ENCODE measurements at places on chromosomes 6 and 20.
A peak's percentile ranks its signal among the peaks of the same experiment; 100 is the strongest.

GRCh38 chr6:115798229-115798628, 262.5 kb downstream of the FRK start:
- no peak for DNase-seq

- DNase-seq, result no peak
Observed at GRCh38 chr6:16180696-16181438, 52.0 kb downstream of the MYLIP start.

DNA sequence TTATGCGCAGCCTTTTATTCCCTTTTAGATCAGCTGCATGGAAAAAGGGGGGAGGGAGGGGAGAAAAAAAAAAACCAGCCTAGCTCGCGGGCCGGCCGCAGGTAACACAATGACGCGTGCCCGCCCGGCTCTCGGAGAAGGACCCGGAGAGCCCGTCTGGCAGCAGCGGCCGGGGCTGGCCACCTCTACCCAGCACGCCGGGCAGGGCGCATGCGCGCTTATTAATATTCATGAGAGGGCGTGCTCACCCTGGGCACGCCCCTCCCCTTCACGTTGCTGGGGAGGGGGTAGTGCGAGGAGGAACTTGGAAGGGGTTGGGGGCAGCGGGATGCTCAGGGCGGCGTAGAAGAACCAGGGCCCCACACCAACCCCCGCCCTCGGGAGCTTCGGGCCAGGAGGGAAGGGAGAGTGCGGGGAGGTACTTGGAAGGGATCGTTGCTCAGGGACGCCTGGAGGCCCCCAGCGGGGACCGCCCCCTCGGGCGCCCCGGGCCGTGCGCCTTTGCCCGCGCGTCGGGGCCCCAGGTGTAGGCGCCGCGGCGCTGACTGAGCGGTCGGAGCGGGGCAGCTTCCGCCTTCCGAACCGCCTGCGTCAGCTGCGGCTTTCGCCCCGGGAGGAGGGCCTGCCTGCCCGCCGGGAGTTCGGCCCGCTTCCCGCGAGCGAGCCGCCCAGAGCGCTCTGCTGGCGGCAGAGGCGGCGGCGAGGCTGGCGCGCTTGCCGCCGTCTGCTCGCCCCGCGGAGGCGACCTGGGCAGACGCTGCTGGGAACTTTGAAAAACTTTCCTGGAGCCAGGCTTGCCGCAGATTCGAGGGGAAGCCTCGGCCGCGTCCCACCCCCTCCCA, at the start of gene JAG1:
TSS of gene JAG1 (minus strand) at position 158 of the 842 bp plus-strand sequence. CDS start 469 bp downstream, outside the sequence.
- peak; percentile 95 for DNase-seq

GRCh38 chr6:131946992-131947955, 3.9 kb downstream of the CCN2 start:
- no peak for DNase-seq

- no peak for DNase-seq
Observed at GRCh38 chr6:23244300-23244699, 674.9 kb downstream of the HDGFL1 start.

GRCh38 chr6:38773338-38773737, 58.2 kb downstream of the DNAH8 start:
- DNase-seq, result no peak

GRCh38 chr20:38112261-38112929, 52.7 kb downstream of the TGM2 start:
- DNase-seq, result no peak

GRCh38 chr6:152100183-152100618, 292.7 kb downstream of the ESR1 start:
- DNase-seq, result no peak

DNA sequence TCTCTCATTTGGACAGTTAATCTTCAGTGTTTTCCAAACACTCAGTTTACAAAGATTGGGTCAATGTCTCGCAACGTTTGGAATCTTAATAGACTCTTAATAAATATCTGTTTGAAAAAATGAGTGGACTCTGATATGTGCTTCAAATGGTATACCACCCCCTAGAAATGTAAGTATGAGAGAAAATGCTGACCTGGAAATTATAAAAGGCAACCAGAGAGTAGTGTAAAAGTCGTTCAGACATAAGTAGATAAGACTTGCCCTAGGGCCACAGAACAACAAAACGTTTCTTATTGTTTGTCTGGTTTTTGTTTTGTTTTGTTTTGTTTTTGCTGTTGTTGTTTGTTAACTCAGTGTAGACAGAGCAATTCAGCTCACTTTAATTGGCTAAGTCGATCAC, 97.4 kb upstream of the SPTLC3 start:
- no peak for DNase-seq

GRCh38 chr6:144659202-144660182, 374.4 kb downstream of the UTRN start:
- no peak for DNase-seq

DNA sequence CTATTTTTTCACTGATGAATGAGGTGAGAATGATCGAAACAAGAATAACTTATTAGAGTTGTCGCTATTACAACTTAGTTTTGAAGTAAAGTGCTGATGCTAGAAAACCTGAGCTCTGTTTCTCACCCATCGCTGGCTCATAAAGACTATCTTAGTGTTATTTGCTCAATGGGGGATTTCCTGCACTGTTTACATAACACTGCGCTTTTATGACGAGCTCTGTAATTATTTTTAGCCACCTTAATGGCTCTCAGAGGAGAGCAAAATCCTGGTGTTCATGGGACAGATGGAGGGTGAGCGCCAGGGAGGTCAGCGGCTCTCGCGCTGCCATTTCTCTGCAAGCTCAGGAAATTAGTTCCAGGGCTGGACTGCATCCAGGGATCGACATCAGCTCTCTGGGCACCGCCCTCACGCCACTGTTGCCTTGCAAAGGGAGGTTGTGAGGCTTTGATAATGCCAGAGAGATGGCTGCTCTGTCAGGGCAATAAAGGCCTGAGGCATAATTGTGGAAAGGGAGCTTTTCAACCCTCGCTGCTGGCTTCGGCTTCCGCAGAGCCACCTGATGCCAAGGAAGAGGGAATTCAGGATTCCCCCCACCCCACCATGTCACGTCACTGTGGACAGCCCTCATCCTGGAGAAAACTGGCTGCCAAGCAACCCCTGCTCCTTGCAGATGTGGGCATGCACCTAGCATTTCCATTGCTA, 72.0 kb downstream of the DACT2 start:
- DNase-seq, result no peak

- DNase-seq, result no peak
Observed at GRCh38 chr6:111263837-111264236, 176.5 kb downstream of the SLC16A10 start.

- no peak for DNase-seq
Observed at GRCh38 chr6:5071216-5071615, 13.9 kb upstream of the PPP1R3G start.

DNA sequence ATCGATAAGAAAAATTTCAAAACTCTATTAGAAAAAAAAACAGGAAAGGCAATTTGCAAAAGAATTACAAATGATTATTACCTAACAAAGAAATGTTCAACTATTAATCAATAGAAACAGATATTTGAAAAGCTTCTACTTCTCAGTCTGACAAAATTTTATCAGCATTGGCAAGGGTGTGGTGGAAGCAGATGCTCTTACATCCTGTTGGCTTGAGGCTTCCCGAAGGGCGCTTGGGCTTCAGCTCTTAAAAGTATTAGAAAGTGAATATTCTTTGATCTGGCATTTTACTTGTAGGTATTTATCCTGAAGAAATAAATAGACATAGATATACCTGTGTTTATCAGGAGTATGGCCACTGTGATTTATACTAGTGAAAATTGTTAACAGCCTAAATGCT, 38.7 kb downstream of the SLC35D3 start:
- no peak for DNase-seq

GRCh38 chr6:133259561-133259960, 18.4 kb downstream of the EYA4 start:
- no peak for DNase-seq
